Fibroblast of skin of abdomen (primary cell): ENCODE measurements at places on chromosomes 6 and 20.

GRCh38 chr6:13526727-13527670 is 39.6 kb upstream of the GFOD1 start:
- no peak for DNase-seq

GRCh38 chr6:76453270-76453669 is 380.8 kb upstream of the IMPG1 start:
- no peak for DNase-seq

GRCh38 chr6:163490826-163491577 is 76.5 kb downstream of the QKI start:
- DNase-seq: no peak

- DNase-seq: no peak
These were observed 32.9 kb downstream of the AHI1 start for GRCh38 chr6:135464634-135465033.

GRCh38 chr6:36625158-36625919 is 31.2 kb downstream of the SRSF3 start:
- DNase-seq: no peak
